ENCODE measurements at places on chromosomes 3 and 15. TPM values are rescaled to one million over a fixed set of nuclear protein-coding genes. Genes with fewer than 3 reads are reported as not detected.

The KCNMB3 gene
- total RNA-seq = 2.9 TPM

The STARD9 gene
- total RNA-seq = 7.6 TPM

The GOLGA8K gene
- 0.26 TPM for total RNA-seq

The CNTN4 gene
- 0.17 TPM for total RNA-seq

The SEC61A1 gene
- total RNA-seq = 196 TPM

The ANKRD63 gene
- not detected for total RNA-seq

The SLC22A13 gene
- total RNA-seq = 0.09 TPM

The PTX3 gene
- total RNA-seq = 213 TPM

The BMF gene
- 5.4 TPM for total RNA-seq

The AADACL2 gene
- not detected for total RNA-seq

The ZBTB20 gene
- 15.4 TPM for total RNA-seq

The RARB gene
- total RNA-seq = 0.43 TPM

The CYP1A2 gene
- not detected for total RNA-seq
